ENCODE measurements at places on chromosomes 1 and 21. TPM values are rescaled to one million over a fixed set of nuclear protein-coding genes. Genes with fewer than 3 reads are reported as not detected.

HES3 gene
- total RNA-seq = not detected

OPTC gene
- total RNA-seq = not detected

SSU72 gene
- total RNA-seq = 145 TPM

MLLT11 gene
- total RNA-seq = 77.4 TPM

UBL4B gene
- total RNA-seq = not detected

PLD5 gene
- total RNA-seq = 4.9 TPM

KIF21B gene
- total RNA-seq = 5.6 TPM
